ENCODE measurements at places on chromosomes 11 and 22.

DNA sequence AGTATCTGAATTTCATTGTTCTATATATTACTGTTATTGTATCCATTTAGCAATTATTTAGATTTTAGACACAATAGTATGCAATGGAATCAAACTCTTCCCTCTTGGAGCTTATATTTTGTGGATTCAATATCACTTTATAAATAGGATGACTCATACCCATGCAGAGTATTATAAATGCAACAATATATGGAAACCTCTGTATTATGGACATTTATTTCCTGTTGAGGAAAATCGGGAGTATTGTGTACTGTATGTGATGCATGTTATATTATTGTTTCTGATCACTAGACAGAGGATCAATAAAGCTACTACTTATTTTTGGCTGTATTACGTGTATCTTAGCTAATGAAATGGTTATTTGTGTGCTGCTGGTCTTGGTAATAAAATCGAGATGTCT lies 770 bp downstream of the METTL15 start:
- DNase-seq = no peak

- DNase-seq = no peak
Measured at GRCh38 chr11:38460429-38460828, 1862.4 kb upstream of the RAG2 start.

DNA sequence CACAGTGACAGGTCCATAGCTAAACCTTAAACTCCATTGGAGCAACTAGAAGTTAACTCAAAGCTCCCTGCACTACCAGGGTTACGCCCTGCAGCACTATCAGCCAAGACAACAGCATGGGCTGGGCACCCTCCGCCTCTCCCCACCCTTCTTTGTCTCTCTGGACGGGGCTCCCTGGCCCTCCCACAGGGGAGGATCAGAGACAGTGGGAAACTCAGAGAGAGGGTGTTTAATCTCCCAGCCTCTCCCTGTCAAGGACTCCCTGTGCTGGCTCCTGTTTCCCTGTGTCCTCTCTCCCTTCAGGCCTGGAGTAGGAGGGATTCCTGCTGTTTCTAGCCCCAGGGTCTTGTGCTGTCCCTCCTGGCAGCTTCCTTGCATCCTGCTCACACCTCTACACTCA lies 56.9 kb upstream of the CSNK2A3 start:
- DNase-seq = no peak

- peak; percentile 90 for DNase-seq
Measured at GRCh38 chr11:120400564-120401364, 64.6 kb downstream of the ARHGEF12 start.

DNA sequence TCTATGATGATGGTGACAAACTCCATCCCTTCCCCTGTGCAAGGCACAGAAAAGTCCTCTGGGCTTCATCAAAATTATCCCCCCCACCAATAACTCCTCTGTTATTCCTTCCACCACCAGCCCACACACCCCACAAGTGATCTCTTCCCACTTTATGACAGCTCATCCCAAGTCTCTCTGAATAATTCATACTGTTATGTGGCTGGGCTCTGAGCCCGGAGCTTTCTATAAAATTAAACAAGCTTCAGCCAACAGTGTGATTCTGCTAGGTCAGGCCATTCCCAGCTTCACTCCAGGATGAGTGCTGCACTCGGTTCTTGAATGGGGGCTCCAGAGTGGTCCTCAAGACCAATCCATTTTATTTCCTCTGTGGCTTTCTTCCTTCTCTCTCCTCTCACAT lies 83.0 kb downstream of the INSC start:
- no peak for DNase-seq

- DNase-seq = no peak
Measured at GRCh38 chr11:69863544-69864200, 44.5 kb upstream of the FGF3 start.

GRCh38 chr22:37741312-37741795 lies 44.5 kb downstream of the TRIOBP start:
- DNase-seq = peak; percentile 89

DNA sequence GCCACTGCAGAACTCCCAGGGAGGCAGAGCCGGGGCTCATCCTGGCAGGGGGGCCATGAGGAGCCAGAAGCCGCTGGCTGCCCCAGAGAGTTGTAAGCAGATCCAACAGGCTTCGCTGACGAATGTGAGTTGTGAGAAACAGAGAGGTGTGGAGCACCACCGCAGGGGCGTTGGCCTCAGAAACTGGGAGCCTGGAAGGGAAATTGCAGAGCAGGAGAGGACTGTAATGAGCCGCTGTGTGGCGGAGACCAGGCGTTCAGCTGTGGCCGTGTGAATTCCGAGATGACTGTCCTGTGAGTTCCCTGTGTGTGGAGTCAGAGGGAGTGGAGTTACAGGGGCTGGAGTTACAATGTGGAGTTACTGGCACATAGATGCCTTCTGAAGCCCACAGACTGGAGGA lies 27.7 kb upstream of the ETS1 start:
- no peak for DNase-seq

DNA sequence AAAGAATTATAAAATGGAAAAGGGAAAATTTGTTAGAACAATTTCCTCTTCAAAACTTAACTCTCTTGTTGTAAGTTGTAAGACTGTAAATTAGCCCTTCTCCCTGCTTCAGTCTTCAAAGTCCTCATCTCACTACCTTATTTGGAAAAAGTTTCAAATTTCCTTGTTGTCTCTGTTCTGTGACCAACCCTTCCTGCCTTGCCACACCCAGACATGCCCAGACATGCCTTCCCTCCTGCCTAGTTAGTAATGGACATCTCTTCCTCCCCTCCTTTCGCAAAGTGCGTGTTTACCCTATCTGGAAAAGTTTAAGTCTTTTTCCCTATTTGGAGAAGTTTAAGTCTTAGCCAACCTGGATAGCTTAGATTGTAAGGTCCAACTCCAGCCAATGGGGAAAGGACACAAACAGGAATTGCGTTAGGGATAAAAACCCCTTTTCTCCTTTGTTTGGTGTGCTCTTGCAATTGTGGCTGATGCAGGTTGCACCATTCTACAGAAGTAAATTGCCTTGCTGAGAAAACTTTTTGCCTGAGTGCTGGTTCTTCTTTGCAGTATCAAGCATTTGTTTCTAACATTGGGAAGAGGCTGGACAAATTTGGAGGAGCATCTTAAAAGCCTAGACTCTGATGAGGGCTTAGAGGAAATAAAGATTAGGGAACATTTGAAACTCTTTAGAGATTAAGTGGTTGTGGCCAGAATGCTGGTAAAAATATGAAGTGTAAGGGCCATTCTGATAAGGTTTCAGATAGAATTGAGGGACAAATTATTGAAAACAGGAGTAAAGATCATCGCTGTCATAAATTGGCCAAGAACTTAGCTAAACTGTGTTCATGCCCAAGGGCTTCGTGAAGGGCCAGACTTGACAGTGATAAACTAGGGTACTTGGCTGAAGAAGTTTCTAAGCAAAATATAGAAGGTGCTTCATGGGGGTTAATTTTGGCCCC lies 15.4 kb downstream of the OR52K2 start:
- DNase-seq = peak; percentile 10

DNA sequence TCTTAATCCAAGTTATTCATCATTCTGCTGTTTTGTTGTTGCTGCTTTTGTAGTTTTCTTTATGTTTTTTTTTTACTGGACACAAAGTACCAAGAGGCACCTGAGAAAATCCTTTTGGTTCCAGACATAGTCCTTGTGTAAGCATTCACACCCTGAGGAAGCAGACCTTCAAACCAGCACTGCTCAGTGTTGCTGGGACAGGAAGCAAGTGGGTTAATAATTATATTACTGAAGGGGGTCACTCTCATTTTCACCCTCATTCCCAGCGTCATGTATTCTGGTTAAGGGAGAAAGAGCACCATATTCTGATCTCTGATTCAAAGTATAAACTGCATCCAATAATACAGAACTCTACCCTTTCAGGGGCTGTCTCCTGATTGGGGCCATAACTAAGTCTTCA lies 5.9 kb upstream of the ALKBH3 start:
- DNase-seq = no peak

All from MV-4-11 (cell line).